ENCODE measurements at places on chromosomes 16 and 17.

DNA sequence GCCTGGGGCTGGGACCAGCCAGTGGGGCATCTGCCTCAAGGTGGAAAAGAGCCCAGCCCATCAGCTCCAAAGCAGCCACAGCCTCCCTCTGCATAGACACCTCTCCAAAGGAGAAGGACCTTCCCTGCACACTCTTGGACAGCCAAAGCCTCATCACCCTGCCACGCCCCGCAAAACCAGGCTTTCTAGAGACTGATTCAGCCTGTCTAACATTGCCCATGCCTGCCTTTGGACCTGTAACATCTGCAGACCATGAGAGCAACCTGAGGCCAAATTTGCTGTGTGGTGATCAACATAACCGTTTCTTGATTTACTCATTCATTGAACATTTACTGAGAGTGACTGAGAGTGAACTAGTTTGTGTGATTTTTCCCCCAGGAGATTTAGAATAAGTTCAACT, 219.7 kb upstream of the HSBP1 start:
- DNase-seq = no peak
- H3K4me3 ChIP-seq = no peak overlapping the region
- H3K27me3 ChIP-seq = peaks cover 2% of the 10 kb centered on the region
- no peaks in the 10 kb centered on the region for H3K36me3 ChIP-seq

DNA sequence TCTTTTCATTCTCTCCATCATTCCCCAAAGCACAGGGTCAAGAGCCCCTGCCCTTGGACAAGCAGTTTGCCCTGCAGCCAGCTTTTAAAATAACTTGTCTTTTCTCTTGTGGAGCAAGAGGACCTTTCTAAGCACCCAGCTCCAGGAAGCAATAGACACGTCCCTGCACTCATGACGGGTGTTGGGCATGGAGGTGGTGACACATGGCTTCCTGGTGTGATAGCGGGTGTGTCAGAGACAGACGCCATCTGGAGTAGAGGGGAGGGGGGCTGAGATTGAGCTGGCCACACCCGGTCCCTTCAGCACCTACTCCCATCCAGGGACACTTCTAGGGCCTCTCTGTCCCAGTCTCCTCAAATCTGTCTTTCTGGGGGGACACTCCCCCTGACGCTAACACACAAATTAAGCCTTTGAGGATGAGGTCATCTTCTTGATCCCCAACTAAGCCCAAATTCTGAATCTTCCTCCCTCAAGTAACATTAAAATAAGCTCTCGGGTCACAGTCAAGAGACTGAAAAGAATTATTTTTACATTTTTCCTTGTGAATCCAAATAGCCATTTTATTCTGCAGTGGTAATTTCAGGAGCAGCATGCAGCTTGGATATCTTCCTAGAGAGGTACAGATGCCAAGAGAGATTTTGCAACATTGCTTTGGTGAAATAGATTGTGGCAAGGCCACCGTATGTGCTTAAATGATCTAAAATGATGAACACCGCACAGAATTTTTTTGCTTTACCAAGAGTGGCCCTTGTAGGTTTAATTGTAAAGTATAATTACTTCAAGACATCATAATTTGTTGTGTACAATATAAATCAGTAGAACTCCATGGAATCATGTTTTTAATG, 216.6 kb upstream of the IRX3 start:
- DNase-seq = no peak
- H3K4me3 ChIP-seq = no peak overlapping the region
- no peak overlapping the region for H3K27ac ChIP-seq
- H3K36me3 ChIP-seq = no peaks in the 10 kb centered on the region
- H3K4me1 ChIP-seq = no peaks in the 10 kb centered on the region
- H3K27me3 ChIP-seq = peaks cover 3% of the 10 kb centered on the region

GRCh38 chr17:17845046-17845775, 8.4 kb upstream of the SREBF1 start:
- peaks cover 42% of the 10 kb centered on the region for H3K4me1 ChIP-seq
- H3K27ac ChIP-seq = no peak overlapping the region
- no peaks in the 10 kb centered on the region for H3K36me3 ChIP-seq
- H3K4me3 ChIP-seq = no peak overlapping the region

- no peak overlapping the region for H3K27ac ChIP-seq
- H3K4me1 ChIP-seq = peaks cover 8% of the 10 kb centered on the region
- DNase-seq = no peak
- no peaks in the 10 kb centered on the region for H3K36me3 ChIP-seq
These were observed 56.2 kb downstream of the HSD17B2 start for GRCh38 chr16:82091241-82091640.

DNA sequence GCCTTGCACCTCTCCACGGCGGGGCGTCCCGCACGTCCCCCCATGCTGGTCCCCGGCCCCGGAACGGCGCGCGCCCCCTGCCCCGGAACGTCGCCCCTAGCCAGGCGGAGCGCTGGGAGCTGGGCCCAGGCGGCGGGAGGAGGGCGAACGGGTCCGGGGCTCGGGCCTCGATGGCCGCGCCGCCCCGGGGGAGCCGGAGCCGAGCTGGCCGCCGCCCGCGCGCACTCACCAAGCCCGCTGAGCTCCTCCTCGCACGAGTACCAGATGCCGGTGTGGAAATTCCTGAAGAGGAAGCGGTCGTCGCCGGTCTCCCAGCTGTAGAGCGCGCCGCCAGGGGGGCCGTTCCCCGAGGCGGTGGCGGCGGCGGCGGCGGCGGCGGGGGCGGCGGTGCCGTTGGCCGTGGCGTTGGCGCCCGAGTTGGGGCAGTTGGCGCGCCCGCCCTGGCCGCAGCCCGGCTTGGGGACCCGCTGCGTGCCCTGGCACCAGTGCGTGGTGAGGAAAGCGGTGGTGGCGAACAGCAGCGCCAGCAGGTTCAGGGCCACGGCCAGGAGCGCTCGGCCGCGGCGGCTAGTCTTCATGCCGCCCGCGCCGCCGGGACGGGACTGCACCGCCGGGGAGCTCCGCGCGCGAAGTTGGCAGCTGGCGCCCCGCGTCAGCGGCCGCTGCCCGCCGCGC, 530 bp downstream of the GSG1L start:
- H3K4me1 ChIP-seq = no peaks in the 10 kb centered on the region
- H3K27ac ChIP-seq = no peak overlapping the region
- H3K4me3 ChIP-seq = no peak overlapping the region

GRCh38 chr16:12201866-12202265, 225.3 kb downstream of the SNX29 start:
- DNase-seq = no peak
- no peak overlapping the region for H3K27ac ChIP-seq
- H3K27me3 ChIP-seq = no peaks in the 10 kb centered on the region
- peaks cover 18% of the 10 kb centered on the region for H3K36me3 ChIP-seq
- peak overlapping the region; percentile 86 for H3K4me3 ChIP-seq

DNA sequence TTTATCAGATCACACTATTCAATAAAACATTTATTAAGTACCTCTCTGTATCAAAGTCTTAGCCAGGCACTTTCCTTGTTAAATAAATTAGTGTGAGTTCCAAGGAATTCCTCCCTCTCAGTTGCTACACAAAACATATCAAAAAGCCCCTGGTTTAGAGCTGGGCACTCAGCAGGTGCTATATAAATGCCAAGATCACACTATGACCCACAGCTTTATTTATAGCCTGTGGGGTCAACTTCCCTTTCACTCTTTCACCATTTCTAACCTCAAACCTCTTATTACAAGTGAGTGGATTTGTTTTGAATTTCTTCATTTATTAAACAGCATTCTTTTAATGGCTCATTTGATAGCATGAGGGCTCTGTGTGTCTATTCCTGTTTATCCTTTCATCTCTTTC, 112.6 kb upstream of the MPHOSPH6 start:
- H3K4me1 ChIP-seq = no peaks in the 10 kb centered on the region
- no peak overlapping the region for H3K27ac ChIP-seq
- no peak overlapping the region for H3K4me3 ChIP-seq
- DNase-seq = no peak
- H3K36me3 ChIP-seq = no peaks in the 10 kb centered on the region

- peaks cover 8% of the 10 kb centered on the region for H3K36me3 ChIP-seq
- H3K27ac ChIP-seq = peak overlapping the region; percentile 79
- peaks cover 4% of the 10 kb centered on the region for H3K27me3 ChIP-seq
- H3K4me1 ChIP-seq = peaks cover 43% of the 10 kb centered on the region
These were observed 31.1 kb downstream of the SLFN11 start for GRCh38 chr17:35342276-35342675.

- peaks cover 10% of the 10 kb centered on the region for H3K4me1 ChIP-seq
- H3K4me3 ChIP-seq = no peak overlapping the region
- H3K27ac ChIP-seq = no peak overlapping the region
- no peaks in the 10 kb centered on the region for H3K27me3 ChIP-seq
These were observed 23.7 kb downstream of the YPEL2 start for GRCh38 chr17:59355030-59355701.

DNA sequence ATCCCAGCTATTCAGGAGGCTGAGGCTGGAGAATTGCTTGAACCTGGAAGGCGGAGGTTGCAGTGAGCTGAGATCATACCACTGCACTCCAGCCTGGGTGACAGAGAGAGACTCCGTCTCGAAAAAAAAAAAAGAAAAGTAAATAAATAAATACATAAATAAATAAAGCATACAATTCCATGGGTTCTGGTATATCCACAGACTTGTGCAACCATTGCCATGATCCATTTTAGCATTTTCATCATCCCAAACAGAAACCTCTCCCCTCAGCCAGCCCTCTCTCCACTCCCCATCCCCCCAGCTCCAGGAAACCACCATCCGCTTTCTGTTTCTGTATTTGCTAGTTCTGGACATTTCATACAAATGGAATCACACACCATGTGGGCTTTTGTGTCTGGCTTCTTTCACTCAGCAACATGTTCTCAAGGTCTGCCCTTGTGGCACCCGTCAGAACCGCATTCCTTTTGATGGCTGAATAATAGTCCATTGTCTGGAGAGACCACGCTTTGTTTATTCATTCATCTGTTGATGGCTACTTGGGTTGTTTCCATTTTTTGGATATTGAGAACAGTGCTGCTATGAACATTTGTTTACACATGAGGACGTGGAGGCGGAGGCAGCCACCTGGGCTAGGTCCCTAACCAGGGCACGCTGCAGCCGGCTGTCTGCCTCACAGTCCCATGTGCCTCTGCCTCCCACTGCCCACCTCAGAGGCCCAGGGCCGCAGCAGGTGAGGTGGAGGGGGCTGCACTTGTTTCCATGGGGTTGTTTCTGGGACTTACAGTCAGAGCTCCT, 76.2 kb downstream of the NT5M start:
- H3K27ac ChIP-seq = no peak overlapping the region
- no peaks in the 10 kb centered on the region for H3K4me1 ChIP-seq
- H3K36me3 ChIP-seq = no peaks in the 10 kb centered on the region
- no peak overlapping the region for H3K4me3 ChIP-seq

DNA sequence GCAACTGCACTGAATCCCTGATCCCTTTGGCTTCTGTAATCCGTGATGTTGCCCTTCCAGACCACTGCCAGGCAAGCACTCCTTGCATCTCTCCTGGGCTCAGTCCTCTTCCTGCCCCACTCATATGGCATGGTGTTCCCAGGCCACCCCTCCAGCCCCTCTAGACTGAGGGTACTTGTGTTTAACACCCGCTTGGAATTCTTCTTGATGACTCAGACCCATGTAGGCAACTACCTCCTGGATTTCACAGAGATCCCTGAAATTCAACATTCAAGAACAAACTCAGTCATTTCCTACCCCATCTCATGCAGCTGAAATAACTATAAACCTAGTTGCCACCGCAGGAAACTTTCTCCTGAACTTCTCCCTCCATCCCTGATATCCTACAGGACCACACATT, 541.9 kb upstream of the CDH11 start:
- no peak for DNase-seq
- no peak overlapping the region for H3K27ac ChIP-seq
- peaks cover 3% of the 10 kb centered on the region for H3K27me3 ChIP-seq
- no peaks in the 10 kb centered on the region for H3K4me1 ChIP-seq
